Activated CD8-positive, alpha-beta memory T cell treated with anti-CD3 and anti-CD28 coated beads for 1 hour (primary cell): ENCODE measurements at places on chromosomes 2 and 18.

- DNase-seq = no peak
These were observed 52.9 kb downstream of the RRM2 start for GRCh38 chr2:10175441-10175840.

DNA sequence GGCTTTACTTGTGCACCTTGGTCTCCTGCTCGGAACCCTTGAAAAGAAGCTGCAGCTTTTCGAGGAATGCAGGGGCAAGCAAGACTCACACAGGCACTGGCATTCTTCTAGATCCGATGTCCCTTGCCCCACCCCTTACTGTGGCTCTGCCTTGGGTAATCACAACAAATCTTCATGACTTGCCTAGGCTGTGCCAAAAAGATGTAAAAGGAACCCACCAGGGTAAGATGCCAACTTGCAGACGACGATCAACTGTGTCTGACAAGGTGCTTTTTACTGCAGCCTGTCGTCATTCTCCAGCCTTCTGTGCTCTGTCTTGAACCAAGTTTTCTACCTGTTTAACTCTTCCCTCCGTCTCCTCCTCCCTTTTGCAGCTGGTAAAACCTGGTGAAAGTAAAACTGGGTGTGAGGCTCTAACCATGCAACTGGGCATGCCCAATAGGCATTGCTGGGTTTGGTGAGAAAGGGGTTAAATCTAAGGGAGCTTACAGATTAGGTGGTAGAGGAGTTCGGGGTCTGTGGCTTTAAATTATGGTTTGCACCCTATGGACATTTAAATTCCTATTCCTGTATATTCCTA lies 909 bp upstream of the NRXN1 start:
- DNase-seq = no peak

DNA sequence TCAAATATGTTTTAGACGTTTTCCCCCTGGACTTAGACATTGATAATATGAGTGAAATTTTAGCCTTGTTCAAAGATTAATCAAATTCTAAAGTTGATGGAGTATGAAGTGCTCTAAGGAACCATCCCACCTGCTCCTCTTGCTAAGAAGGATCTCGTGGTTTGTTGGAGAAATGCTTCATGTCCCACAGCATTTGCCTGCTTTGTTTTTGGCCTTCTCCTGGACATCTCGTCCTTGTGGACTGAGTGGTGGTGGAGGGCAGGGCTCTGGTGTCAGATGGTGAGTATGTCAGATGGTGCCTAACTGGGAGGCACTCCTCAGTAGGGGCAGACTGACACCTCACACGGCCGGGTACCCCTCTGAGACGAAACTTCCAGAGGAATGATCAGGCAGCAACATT lies 39.7 kb upstream of the KCNE4 start:
- no peak for DNase-seq

DNA sequence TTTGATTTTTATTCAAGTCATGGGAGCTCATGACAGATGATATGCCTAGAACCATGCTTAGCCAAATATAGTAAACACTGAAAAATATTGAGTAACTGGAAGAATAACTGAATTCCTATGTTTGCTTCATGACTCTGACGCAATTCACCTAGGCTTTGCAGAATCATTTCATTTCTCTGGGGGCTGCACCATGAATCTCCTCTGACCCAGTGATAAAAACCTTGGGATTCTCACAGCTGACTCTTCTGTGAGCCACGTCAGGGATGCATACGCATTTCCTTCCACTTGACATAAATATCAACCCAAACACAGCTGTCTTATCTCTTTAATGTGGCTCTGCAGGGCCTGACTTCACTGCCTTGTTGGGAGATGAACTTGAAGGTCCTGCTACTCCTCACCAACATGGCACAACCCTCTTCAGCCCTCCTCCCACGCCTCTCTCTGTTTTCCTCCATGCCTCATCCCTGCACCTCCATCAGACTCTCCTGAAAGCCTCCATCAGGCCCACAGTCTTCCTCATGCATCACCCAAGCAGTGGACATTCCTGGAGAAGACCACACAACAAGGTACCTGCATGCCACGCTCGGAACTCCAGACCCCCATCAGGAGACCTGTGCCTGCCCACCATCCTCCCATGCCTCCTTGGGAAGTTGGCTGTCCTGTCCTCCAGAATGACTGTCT lies 29.8 kb downstream of the COL6A3 start:
- DNase-seq = no peak

DNA sequence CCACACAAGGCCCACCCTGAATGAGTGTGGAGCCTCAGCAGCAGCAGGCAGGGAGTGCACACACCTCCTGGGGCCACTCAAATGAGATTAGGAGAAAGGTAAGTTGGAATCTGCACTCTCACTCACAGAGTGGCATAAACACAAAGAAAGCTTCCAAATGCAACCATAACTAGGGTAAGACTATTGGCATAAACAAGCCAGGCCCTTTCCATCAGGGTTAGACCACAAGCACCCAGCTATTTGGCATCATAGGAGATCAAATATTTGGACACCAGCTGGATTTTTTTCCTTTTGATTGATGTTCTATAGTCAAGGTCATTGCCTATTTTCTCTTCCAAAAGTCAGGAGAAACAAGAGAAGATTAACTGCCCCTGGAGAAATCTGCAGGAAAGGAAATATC lies 471.5 kb downstream of the TXNL1 start:
- DNase-seq = no peak

DNA sequence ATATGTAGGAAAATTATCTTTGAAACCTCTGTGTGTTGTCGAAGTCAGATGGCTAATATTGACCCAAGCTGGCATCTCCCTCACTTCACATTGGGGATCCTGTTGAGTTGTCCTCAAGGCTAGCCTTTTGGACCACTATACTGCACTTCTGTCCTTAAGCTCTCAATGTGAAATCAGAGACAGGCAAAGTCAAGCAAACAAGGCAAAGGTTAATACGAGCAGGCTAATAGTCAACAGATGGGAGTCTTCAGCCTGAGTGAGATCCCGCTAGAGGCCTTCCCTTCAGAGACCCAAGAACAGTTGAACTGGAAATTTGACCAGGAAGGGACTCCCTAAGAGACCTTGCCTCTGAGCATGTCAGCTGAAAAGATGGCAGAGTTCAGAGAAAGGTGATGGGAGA lies 475.4 kb downstream of the PARD3B start:
- DNase-seq = no peak

DNA sequence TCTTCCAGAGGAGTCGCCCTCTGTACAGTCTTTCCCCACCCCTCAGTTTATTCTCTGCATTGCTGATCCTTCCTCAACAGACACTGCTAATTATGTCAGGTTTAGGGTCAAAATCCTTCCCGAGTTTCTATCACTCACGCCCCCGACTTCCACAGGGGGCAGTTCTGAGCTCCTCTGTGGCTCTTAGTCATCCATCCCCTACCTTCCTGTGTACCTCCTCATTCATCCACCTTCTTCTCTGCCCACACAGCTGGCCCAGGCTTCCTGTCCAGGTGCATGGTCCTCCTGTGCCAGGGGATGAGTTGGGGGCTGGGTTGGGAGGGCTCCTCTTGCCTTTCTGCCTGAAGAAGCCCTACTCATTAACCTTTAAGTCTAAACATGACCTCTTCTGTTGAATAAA lies 202.9 kb downstream of the ARL4C start:
- no peak for DNase-seq

- DNase-seq = no peak
These were observed 62.7 kb upstream of the NFU1 start for GRCh38 chr2:69499966-69500365.

- no peak for DNase-seq
These were observed 599.3 kb downstream of the ARHGAP15 start for GRCh38 chr2:143728498-143728897.

- DNase-seq = no peak
These were observed 47.7 kb upstream of the SMAD2 start for GRCh38 chr18:47978141-47978540.

DNA sequence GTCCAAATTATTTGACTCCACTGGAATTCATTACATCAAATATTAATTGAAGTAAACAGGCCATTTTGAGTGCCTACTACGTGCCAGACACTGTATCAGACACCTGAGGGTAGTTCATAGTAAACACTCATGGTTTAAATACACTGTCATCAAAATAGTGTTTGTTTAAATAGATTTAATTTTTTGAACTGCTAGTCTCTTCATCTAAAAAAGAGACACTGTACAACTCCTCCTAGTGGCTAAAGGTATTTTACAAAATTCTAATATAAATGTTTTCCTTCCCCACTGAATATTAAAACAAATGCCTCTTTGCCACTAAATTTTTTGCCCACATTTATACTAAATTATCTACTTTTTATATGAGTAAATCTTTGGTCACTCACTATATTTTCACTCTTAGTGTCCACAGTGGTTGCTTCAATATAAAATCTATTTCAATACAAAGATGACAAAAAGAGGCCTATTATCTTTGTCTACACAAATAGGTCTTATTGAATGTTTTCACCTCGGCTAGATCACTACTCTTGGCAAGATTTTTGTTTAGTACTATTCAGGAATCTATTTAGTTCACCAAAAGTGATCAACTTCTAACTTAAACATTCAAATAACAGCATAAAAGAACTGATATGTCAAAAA lies 122.1 kb downstream of the TMEM247 start:
- no peak for DNase-seq

DNA sequence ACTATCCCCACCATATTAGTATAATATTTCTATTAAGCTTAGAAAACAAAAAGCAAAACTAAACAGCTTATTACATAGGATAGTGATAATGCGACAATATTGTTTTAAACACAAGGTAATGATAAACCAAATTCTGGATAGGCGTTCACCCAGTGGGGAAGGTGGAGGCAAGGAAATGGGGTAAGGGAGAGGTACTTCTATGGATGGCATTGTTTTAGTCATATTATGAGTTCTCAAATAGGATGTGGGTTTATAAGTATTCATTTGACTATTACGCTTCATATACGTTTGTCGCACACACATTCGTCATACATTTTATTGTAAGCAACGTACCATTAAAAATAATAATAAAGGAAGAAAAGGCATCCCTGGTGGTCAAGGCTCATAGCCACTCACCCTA lies 88.8 kb upstream of the DNMT3A start:
- DNase-seq = no peak

GRCh38 chr18:7523772-7524171 lies 43.3 kb upstream of the PTPRM start:
- DNase-seq = no peak

DNA sequence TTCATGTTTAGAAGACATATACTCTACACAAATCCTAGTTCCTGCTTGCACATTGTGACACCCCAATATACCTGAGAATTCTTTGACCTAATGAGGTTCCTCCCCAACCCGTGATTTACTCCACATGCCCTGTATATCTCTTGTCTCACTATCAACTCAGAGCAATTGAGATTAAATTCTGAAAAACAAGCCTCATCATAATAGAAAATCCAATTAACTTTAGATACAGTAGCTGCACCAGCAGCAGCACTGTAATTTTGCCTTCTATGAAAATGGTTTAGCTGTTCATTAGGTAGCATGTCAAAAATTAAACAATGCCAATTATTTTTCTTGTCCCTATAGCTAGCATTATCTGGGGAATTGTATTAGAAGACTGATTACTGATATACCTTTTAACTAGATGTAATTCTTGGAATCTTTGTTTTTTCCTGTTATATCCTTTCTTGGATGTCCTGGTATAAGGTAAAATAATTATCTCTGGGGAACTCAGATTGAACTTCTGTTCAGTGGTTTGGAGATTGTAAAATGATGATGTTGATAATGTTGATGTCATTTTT lies 218.9 kb upstream of the TANK start:
- DNase-seq = no peak
